Stimulated activated CD4-positive, alpha-beta T cell treated with anti-CD3 and anti-CD28 coated beads, Interleukin-2, amount 100 ng/mL, for 4 hours (primary cell): ENCODE measurements at places on chromosomes 7 and 10.

DNA sequence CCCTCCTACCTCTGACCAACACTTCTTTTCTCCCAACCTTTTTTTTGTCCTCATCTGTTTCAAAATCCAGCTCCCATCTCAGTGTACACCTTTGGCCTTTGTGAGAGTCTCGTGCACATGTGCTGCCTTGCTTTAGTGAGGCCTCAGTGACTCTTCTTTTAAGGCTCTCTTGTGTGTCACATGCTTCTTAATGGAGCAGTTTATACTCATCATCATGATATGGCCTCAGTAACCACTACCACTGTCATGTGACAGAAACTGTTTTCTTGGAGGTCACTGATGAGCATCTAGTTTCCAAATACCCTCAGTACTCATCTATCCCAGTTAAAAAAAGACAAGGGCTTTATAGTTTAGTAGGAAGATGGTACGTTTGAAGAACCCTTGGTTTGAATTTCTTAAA lies 8.1 kb upstream of the ARHGAP22 start:
- no peak for DNase-seq

DNA sequence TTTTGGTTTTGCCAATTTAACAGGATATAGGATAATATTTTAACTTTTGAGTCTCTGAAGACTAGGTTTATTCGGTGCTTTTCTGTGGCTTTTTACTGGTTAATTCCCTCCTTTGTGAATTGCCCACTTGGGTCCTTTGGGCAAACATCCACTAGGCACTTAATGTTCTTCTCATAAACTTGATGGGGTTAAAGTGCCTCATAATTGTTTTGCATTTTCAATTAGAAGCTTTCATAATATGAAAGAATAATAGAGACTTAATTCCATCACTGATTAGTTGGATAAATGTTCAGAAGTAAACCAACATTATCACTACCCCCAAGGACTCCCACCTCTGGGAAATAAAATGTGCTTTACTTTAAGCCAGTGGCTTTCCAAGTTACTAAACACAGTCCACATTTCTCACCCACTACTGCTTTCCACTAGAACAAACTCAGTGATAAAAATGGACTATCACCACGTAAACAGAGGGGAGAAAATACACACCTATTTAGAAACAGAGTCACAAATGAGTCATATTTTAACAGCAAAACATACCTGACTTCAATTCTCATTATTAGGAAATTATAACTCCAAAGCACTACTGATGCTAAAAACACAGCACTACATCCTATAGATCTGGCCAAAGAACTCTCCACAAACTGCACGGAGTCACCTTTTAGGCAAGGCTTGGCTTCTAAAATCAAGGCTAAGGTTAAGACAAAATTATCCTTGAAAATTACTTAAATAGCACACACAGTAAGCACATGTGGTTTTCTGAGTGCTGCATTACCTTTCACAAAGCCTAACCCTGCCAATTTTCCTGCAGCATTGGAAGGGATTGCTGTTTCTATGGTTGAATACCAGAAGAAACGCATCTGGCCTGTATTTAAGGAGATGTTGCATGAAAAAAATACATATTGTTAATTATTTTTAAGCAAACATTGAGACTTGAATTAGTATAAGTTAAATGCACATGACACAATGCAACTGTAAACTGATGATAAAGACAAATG lies 41.2 kb downstream of the PARD3 start:
- DNase-seq: no peak

DNA sequence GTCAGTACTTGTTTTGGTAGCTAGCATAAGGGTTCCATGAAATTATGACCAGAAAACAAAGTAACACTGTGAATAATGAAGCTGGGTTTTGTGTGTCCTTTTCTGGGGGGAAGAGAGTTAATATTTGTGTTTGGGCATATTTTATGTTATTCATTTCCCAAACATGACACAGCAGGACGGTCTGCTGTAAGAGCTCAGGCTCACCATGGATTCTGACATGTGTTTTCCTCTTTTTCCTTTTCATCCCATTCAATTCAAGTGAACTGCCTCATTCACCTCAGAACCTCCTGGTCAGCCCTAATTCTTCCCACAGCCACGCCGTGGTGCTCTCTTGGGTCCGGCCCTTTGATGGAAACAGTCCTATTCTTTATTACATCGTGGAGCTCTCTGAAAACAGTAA lies 685.9 kb downstream of the SDK1 start:
- no peak for DNase-seq

GRCh38 chr7:142188846-142189245 lies 69.0 kb downstream of the PRSS58 start:
- no peak for DNase-seq

DNA sequence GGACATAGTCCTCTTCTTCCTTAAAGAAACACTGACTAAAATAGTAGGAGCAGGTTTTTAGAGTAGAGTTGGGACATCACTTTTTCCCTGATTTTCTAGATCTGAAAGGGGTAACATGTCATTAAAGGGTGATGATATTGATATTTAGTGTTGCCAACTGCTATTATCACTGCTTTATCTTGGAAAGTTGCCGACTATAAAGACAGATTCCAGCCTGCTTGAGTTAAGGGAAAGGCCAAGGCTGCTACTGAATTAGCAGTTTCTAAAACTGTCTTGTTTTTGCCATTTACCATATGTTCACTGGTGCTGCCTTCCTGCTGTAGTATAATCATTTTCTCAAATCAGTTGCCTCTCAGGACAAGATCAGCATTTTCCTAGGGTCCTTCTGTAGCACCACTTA lies 29.7 kb downstream of the AP3M1 start:
- DNase-seq: no peak

DNA sequence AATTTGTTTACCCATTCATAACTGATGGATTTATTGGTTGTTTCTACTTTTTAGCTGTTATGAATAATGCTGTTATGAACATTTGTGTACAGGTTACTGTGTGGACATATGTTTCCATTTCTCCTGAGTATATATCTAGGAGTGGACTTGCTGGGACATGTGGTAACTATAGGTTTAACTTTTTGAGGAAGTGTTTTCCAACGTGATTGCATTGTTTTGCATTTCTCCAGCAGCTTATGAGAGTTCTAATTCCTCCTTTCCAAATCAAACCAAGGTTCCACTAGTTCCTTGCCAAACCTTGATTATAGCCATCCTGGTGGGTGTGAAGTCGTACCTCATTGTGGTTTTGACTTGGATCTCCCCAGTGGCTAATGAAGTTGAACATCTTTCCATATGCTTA lies 2.6 kb upstream of the PRF1 start:
- no peak for DNase-seq

DNA sequence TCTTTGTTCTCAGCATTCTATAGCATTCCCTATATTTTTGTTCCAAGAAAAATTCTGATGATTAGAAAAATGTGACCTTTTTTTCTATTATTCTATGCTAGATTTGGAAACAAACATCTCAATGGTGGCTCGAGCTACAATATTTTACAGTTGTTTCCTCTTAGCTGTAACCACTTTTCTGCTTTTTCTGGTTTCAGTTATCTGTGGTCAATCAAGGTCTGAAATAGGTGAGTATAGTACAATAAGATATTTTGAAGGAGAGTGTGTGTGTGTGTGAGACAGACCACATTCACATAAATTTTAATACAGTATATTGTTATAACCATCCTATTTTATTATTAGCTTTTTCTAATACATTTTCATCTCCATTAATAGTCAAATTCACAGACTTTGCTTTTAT lies 564.5 kb upstream of the GHITM start:
- DNase-seq: no peak

- no peak for DNase-seq
These were observed 47.4 kb upstream of the SLC29A3 start for GRCh38 chr10:71271662-71272055.

GRCh38 chr10:48531486-48531885 lies 73.4 kb downstream of the ARHGAP22 start:
- no peak for DNase-seq
